NCI-H774 (cell line): ENCODE measurements at places on chromosomes 5 and 9.

DNA sequence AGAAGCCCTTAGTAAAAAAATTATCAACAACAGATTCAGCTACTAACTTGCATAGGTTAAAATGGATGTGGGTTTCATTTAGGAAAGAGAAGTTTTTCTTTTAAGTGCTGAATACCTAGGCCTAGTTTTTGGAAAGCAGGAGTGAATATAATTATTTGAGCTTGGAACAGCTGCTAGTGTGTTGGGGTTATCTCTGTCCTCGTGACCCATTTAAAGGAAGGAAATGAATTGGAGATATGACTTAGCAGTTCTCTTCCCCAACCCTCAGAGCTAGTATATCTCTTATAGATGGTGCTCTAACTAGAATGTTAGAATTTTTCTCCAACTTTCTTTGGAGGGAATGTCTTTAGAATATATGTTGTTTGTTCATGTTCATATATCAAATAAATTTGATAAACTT is 38.6 kb downstream of the ZNF366 start:
- no peak for DNase-seq

DNA sequence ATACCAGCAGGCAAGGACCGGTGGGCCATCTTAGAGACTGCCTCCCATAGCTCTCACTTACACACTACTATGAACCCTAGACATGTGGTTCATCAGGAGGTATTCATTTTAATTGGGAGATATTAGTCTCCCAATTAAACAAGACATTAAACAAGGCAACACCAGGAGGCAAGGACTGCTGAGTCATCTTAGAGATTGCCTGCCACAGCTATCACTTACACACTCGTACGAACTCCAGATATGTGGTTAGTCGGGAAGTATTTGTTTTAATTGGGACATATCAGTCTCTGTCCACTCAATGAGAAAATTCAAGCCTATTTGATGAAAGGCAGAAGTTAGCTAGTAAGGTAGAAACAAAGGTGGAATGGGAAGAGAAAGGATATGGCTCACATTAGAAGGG is 343.9 kb downstream of the NFIB start:
- no peak for DNase-seq

DNA sequence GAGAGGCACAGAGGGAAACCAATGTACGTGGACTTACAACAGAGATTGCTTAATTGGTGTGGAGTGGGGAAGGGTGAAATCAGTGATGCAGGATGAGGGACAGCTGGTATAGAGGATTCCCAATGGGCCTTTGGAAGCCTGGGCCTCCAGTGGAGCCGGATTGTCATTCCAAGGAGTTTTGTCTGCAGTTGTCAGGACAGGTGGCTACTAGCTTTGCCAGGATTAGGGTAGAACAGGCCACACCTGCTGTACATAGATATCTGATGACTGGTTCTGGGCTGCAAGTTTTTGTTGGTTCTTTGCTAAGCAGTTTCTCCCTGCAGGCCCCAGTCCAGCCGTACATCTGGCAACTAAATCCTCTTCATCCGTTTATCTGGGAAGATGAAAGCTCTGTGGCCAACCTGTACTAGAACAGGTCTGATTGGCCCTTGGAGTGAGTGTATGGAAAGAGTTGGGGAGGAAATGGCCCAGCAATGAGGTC is 4.2 kb downstream of the SKP2 start:
- DNase-seq, result no peak

GRCh38 chr9:86985132-86985647 is 37.9 kb upstream of the GAS1 start:
- DNase-seq, result no peak

GRCh38 chr5:115602591-115603125 is 379 bp upstream of the TICAM2 start:
- no peak for DNase-seq

DNA sequence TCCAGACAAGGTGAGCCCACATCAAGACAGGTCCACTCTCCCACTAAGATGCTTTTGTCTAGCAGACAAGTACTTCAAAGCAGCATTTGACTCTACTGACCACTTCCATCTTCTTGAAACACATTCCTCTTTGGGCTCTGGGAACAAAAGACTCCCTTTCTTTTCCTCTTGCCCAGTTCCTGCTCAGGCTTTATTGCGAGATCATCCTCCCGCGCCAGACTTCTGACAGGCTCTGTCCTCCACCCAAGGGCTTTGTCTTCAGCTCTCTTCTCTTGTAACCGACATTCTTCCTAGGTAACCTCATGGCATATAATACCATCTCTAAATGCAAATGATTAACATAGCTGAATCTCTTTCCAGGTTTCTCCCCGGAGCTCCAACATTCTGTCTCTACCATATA is 85.8 kb downstream of the NUDT12 start:
- DNase-seq, result no peak

DNA sequence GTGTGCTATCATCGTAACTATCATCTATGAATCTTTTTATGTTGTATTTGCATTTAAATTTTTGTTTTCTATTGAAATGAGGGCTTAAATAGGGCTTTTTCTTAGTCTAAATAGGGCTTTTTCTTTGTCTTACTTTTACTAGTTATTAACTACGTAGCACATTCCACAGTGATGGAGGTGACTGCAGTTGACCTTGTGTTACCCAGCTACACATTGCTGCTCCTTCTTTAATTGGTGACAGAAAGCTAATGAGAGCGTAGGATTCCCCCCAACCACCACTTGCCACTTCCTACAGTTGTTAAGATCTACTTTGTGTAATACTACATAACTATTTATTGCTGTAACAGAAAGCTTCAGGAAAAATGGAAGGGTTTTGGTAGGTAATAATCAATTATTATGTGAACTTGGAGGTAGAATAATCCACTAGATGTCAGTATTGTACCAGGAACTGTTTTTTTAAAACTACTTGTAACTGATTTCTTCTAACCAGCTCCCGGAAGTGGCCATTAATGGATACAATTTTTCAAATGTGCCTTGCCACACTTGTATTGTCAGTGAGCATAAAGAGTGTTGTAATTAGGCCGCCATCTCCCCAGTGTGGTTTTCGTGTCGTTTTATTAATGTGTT is 18.0 kb downstream of the MTRR start:
- peak; percentile 56 for DNase-seq

DNA sequence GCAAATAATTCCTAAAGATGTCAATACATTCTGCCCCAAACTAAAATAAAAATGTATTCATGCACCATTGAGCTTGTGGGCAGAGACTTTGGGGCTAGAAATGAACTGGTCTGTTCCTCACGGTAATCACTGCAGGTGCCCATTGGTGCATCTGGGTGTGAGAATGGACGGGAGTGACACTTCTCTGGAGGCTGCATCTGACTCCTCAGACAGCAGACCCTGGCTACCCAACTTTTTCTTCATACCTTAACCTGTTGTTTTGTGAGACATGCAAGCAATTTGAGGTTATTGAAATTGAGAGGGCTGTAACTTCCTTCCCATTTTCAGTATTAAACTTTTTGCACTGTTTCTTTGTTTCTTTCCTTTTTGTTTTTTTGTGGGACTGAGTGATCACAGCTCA is 333.4 kb downstream of the ICE1 start:
- no peak for DNase-seq

DNA sequence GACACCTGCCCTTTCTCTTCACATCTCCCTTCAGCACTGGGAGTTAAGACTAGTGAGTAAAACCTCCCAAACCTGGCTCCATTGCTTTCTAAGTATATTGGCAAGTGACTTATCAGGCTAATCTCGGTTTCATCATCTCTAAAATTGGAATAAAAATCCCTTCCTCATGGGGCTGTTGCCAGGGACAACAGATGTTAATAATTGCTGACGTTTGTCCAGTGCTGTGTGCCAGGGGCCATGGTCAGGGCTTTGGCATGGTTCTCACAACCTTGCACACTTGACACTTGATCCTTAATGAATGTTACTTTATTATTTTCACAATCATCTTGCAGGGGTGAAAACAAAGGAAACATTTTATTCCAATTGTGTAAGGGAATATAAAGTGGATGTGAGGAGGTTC is 1262.0 kb upstream of the WWC1 start:
- DNase-seq, result no peak

DNA sequence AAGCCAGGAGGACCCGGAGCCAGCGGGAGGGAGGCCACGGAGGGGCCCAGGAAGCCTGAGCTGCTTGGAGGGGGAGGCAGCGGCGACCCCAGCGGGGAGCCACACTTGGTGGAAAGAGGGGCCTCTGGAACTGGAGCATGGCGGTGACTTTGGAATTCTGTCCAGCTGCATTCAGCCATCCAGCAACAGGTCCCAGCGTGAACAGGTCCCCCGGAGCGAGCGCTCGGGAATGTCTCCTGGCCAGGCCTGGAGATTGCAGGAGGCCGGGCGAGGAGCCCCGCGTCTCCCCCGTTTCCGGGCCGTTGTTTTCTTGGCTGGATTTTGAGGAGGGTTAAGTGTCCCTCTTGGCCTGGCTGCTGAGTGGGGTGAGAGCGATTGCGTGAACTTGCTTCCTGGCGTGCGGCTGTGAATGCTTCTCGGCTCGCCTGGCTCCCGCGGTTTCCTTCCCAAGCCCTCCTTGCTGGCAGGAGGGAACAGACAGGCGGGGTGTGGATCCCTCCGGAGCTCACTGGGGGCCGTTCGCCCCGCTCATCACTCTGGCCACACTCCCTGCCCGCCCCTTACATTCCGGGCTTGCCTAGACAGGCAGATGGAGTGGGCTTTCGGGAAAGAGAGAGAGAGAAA is 125.3 kb upstream of the IRX4 start:
- DNase-seq, result no peak

DNA sequence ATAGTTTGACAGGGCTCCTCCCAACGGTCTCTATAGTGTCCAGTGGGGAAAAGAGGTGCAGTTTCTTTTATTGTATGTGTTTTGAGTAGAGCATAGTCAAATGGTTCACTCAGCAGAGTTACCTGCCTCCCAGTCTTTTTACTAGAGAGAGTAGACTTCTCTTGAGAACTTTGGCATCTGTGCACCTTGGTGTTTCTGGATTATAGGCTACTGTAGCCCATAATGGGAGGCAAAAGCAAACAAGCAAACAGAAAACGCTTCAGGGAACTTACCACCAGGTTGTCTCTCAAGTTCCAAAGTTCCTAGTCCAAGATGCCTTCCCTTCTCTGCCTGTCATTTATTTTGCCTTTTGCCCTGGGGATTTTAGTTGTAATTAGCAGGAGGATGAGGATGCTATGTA is 26.2 kb downstream of the INVS start:
- DNase-seq, result no peak

DNA sequence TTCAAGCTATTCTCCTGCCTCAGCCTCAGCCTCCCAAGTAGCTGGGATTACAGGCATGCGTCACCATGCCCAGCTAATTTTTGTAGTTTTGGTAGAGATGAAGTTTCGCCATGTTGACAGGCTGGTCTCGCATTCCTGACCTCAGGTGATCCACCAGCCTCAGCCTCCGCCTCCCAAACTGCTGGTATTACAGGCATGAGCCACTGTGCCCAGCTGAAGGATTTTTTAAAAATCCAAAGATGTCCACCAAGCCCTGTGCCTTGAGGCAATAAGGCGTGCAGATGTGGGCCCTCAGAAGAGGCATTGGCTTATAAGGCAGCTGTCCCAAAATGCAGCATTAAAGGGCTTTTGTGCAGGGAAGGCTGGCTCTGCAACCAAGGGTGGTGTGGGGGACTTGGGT is 10.3 kb upstream of the ZFR start:
- DNase-seq, result no peak

- no peak for DNase-seq
These were observed 179.2 kb downstream of the HSD17B3 start for GRCh38 chr9:96122751-96123150.

DNA sequence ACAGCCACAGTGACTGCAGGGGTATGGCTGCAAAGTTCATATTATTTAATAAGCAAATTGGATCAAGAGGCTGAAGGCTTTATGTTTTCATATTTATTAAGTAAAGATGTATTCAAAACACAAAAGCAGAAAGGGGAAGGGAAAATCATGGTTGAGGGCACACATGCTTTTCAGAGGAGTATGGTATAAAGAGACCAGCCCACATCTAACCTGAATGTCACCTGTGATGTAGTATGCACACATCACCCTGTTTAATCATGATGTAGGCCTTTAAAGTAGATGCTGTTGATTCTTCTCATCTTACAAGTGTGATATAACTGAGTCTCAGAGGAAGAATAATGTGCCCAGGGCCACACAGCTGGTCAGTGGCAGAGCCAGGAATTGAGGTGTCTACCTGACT is 211.8 kb downstream of the DCP2 start:
- no peak for DNase-seq

- DNase-seq, result no peak
These were observed 29.9 kb upstream of the FSTL4 start for GRCh38 chr5:133642153-133642722.

GRCh38 chr9:33380390-33381094 is 21.8 kb downstream of the AQP7 start:
- DNase-seq, result no peak

- no peak for DNase-seq
These were observed 6.5 kb downstream of the TBC1D2 start for GRCh38 chr9:98248737-98249474.

- no peak for DNase-seq
These were observed 131.3 kb upstream of the DAP start for GRCh38 chr5:10892147-10892910.

DNA sequence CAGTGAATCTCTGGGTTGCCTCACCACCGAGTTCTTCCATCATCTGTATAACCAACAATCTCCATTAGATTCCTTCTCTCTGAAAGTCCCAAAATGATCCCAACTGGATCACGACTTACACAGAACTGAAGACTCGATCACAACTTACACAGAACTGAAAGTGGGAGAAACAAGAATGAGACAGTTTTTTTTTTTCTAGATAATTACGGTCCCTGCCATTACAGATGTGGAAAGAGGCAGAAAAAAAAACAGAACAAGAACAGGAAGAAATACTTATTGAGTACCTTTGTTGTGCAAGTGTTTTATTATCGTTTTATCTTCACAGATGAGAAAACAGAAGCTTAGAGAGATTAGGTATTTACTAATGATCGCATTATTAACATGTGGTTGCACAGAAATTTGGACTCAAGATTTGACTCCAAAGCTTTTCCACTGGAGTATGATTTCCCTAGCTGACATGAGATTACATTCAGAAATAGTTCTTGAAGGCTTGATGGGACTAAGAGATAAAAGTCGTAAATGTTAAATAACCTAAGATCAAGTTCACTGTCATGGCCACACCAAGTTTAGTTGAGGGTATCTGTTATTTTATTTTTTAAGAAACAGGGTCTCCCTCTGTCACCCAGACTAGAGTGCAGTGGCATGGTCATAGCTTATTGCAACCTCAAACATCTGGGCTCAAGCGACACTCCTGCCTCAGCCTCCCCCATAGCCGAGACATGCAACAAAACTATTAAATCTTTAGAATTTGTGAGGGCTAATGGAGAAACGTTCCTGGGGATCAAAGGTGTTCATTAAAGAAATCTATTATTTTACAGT is 8.9 kb downstream of the PLK2 start:
- DNase-seq, result no peak
